ENCODE measurements at places on chromosomes 2 and 18. TPM values are rescaled to one million over a fixed set of nuclear protein-coding genes. Genes with fewer than 3 reads are reported as not detected.

CAPN10 gene
- polyA plus RNA-seq = 18.1 TPM

LTBP1 gene
- polyA plus RNA-seq = 83.3 TPM

FBXO36 gene
- polyA plus RNA-seq = 7.0 TPM

MORN2 gene
- polyA plus RNA-seq = 63.6 TPM

ACVR1C gene
- polyA plus RNA-seq = 0.37 TPM

CETN1 gene
- not detected for polyA plus RNA-seq

INSIG2 gene
- 33.1 TPM for polyA plus RNA-seq

MARCO gene
- not detected for polyA plus RNA-seq

TUBA3E gene
- polyA plus RNA-seq = 0.12 TPM

IL1F10 gene
- not detected for polyA plus RNA-seq

BCL2 gene
- polyA plus RNA-seq = 23.6 TPM

COL6A3 gene
- 223 TPM for polyA plus RNA-seq

ANKRD30BL gene
- polyA plus RNA-seq = 0.22 TPM

MC2R gene
- 0.16 TPM for polyA plus RNA-seq

KLHL29 gene
- 10.0 TPM for polyA plus RNA-seq

CNNM3 gene
- 27.9 TPM for polyA plus RNA-seq

LRRTM4 gene
- polyA plus RNA-seq = 1.8 TPM

CLEC4F gene
- 0.08 TPM for polyA plus RNA-seq

CXCR1 gene
- not detected for polyA plus RNA-seq

CNTNAP5 gene
- polyA plus RNA-seq = not detected

CD8B2 gene
- polyA plus RNA-seq = 0.18 TPM

TMEM87B gene
- polyA plus RNA-seq = 25.1 TPM

NEU4 gene
- 1.3 TPM for polyA plus RNA-seq

TFCP2L1 gene
- 57.6 TPM for polyA plus RNA-seq

GKN2 gene
- polyA plus RNA-seq = not detected
